ENCODE measurements at places on chromosomes 3 and 15.

GRCh38 chr3:50470658-50471057 lies 32.8 kb downstream of the CACNA2D2 start:
- no peak for DNase-seq

- DNase-seq, result no peak
These were observed 42.3 kb upstream of the USP3 start for GRCh38 chr15:63462088-63462487.

DNA sequence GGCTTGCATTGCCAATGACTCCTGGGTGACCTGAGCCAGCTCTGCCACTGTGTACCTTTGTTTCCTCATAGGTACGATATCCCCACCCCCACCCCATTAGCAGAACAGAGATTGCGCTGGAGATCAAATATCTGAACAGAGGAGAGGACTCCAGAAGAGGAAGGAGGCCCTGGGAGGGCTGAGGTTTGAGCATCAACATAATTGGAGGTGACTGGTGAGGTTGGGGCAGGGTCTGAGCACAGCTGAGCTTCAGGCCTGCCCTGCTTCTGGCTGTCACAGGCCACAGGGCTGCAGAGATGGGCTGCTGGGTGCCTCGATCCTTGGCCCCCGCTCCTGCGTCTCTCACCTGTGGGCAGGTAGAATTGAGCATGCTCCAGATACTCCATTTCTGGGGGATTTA lies 21.3 kb upstream of the CACNA2D2 start:
- DNase-seq, result no peak

DNA sequence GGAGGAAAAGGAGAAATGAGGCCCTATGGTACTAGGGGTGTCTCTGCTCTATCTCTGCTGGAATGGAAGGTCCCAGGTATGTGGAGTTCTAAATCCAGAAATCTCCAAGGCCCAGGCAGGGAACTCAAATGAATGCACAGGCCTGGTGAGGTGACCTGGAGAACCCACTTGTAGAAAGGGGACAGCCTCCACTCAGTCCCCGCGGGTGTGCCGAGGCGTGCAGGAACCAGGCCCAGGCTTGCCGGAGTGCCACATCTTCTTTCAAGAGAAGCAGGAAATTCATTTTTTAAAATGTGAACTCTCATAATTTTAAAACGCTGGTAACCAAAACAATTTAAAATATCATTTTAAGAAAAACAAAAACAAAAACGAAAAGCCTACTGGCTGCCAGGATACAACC lies 32.2 kb upstream of the ADCY5 start:
- DNase-seq, result no peak

GRCh38 chr15:81279621-81280485 lies 44.1 kb downstream of the STARD5 start:
- DNase-seq, result no peak

DNA sequence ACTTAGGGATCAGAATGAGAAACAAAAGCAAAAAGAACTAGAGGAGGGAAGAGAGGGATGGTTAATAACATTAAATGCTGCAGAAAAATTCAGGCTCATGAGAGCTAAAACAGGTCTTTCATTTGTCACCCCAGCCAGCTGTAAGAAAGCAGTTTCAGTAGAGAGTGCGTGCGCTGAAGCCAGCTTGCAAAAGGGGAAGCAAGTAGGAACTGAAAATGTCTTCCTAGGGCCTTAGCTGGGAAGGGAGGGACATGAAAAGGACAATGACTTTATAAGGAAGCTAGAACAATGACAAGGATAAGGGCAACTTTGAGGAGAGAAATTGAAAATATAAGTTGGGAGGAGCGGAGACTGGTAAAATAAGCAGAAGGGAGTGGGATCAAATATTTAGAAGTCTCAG lies 3.1 kb downstream of the CIAO2A start:
- no peak for DNase-seq

DNA sequence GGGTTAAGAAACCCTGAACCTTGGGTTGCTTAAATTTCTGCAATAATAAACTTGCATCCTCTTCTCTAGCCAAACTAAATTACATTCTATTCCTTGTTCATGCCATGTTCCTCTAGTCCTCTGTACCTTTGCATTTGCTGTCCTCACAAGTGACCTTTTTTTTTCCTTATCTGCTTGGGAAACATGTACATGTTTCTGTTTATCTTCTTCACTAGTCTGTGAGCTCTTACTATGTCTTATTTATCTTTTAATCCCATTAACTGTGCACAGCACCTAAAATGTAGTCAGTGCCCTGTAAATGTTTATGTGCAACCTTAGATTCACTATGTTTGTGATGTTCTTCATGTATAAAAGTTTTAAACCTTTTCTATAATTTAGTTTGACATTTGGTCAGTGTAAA lies 61.9 kb downstream of the REC114 start:
- DNase-seq, result no peak

- peak; percentile 11 for DNase-seq
These were observed 533.5 kb downstream of the IGSF11 start for GRCh38 chr3:118501152-118501551.

DNA sequence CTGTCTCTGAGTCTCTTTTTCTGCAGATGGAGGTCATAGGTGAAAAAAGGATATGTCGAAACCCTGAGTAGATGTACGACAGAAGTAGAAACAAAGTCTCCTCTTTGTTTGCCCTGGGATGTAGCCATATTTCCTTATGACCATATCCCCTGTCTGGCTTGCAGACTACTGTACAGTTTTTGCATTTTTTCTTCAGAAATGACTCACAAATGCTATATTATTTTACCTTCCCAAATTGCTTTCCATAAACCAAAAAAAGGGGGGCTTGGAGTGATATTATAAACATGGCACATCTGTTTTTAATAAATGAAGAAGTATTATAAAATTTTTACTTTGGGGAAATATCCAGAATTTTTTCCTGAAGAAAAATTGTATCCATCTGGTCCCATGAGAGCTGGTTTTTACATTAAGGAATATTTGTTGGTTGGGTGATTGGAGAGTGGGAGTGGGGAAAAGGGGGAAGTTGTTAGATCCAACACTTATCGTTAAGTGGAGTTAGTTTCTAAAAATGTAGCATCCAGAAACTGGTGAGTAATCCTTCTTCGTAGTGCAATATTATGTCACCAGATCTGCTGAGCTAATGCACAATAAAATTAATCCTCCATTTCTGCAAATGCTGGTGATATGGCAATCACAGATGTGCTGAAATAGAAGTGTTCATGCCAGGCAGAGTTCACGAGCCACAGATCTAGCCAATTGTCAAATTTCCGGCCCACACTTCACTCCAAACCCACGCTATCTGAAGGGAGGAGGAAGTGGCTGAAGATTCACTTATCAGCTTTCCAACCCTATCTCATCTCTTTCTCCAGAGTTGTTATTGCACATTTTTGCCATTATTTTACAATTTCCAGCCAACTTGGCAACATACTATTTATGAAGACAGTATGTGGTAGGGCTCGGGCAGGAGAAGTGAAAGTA lies 313.6 kb upstream of the ATP11B start:
- DNase-seq, result no peak
